Sigmoid colon (tissue), 7 donors: ENCODE measurements at places on chromosomes 4 and X.
A peak's percentile ranks its signal among the peaks of the same experiment; 100 is the strongest.

- no peak for DNase-seq
Observed at GRCh38 chr4:176333076-176333475, 13.3 kb downstream of the SPCS3 start.

- no peak for DNase-seq
Observed at GRCh38 chrX:19344661-19345060, 934 bp downstream of the PDHA1 start.

DNA sequence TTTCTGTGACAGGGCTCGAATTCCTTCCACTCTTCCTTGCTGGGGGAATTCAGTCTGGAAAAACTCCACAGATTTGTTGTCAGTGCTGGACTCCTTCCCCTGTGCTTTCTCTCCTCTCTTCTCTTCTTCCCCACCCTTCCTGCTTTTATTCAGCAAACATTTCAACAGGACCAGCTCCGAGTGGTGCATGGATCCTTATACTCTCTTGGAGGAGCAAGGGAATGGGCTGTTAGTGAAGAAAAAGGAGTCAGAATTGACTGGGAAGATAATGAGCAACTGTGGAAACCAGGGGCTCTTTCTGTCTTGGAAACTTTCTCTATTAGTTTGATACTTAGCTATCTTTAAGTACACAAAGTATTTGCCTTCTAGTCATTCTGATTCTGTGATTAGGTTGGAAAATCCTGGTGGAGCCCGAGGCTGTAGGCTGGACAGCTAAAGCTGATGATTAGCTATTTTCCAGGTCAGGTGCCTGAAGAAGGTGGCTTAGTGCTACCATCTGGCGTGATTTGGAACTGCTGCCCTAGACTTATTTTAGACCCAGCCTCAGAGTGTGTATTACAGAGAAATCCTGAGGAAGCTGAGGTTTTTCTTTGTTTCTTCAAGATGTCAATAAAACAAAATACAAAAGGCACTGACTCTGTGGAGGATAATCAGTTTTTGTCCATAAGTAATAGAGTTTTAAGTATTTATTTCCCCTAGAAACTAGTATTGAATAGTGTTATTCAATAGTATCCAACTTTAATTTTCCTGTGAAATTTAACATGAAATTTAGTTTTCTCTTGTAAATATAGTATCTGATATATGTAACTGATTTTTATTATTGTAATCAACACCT is 38.4 kb downstream of the NAP1L5 start:
- peak; percentile 70 for DNase-seq

DNA sequence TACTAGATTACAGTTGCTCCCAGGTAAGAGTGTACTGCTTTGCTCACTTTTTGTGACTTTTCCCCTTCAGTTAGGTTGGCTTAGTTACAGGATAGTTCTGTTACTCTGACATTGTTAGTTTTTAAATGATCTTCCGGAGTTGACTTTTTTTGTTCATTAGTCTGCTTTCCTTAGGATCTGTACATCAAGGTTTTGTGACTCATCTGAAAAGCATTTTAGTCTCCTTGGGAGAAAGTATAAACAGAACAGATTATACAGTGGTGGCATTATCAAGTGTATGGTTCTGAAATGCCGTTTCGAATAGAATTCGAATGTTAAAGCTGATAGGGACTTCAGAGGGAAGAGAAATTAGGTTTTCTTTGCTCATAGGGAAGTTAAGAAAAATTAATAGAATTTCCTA is 63.3 kb downstream of the USP9X start:
- no peak for DNase-seq

DNA sequence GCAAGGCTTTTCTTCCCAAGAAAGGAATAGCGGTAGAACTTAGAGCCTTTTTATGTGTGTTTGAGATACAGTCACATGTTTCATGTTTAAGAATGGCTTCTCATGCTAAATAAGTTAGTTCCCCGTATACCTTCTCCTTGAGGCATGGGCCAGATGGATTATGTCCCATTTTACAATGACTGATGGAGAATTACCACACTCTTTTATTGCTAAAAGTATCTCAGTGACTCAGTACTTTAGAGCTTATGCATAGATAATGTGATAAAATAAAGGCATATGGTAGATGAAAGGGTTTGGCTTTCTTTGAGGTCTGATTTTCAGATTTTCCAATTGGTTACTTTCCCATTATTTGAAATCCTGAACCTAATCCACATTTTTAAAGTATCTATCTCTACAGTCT is 121.8 kb upstream of the BMPR1B start:
- DNase-seq, result no peak

- no peak for DNase-seq
Observed at GRCh38 chr4:168674077-168674747, 177.4 kb downstream of the PALLD start.

DNA sequence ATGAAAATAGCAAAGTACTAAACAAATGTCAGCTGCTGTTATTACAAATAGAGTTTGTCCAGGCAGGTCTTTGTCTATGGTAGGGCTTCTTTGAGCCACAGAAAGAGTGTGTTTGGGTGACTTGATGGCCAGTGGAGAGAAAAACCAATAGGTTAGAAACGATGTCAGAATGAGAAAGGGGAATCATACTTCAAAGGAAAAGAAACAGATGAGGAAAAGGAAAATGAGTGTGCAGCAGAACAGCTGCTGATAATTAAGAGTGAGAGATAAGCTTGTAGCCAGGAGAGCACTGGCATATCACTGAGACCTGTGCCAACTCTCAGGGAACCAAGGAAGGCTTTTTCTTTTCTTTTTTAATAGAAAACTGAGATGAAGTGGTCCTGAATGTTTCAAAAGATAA is 257.2 kb downstream of the ARHGAP24 start:
- no peak for DNase-seq

DNA sequence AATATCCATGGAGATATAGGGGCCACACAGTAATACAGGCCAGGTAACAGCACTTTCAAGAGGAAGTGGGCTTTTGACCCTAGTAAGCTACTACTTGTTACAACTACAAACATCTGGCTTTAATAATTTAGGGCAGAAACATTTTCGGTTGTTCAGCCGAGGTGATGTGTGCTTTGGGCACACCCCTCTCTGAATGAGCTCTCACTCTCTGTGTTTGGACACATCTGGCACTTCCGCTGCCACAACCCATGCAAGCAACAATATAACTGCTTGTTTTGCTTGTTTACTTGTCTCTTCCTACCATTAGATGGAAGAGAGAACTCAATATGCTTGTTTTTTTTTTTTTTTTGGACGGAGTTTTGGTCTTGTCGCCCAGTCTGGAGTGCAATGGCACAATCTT is 277.2 kb downstream of the HS3ST1 start:
- no peak for DNase-seq

- no peak for DNase-seq
Observed at GRCh38 chrX:141787655-141788054, 50.5 kb upstream of the MAGEC3 start.

GRCh38 chr4:168440442-168441264 is 39.6 kb downstream of the DDX60L start:
- no peak for DNase-seq

GRCh38 chr4:20354120-20354519 is 102.4 kb downstream of the SLIT2 start:
- no peak for DNase-seq

- no peak for DNase-seq
Observed at GRCh38 chr4:183469285-183469684, 24.8 kb downstream of the CDKN2AIP start.
